ENCODE measurements at places on chromosomes 6 and 20.

DNA sequence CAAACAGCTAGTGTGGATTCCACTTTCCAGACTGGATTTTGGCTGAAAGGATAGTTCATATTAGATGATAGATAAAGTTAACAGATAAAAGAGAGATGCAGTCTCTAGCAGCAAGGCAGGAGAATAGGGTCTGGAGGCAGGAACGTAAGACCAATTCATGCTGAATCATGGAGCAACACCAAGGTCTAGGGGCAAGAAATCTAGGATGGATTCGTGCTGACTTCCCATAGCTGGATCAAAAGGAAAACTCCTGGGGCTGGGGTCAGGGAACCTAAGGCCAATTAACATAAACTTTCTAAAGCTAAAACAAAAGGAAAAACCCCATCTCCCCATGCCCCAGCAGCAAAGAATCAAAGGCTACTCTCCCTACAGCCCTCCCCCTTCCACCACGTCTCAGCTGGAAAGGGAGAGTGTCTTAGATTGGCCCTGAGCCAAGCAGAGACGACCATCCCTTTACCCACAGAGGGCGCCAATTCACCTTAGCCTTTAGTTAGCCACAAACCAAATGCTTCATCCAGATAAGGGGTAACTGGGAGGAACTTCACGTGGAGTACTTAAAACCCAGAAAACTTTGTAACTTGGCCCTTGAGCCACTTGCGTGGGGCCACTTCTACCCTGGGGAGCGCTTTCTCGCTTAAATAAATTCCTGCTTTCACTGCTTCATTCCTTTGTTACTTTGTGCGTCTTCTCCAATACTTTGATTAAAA lies 7.6 kb downstream of the TREM1 start:
- peak; percentile 15 for DNase-seq

DNA sequence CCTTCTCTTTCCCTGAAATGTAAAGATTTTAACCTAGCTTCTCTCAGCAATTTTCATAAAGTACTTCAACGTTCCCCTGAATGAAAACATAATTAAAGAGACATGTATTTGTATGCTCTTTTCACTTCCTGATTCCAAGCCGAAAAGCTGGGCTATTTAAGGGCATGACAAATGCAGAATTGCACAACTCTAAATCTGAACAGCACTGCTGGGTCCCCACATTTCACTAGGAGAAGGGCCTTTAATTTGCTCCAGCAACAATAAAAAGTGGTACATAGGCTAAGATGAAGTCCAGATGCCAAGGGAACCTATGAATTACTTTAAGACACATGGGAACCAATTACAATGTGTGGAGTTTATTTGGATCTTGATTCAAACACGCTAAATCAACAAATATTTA lies 42.0 kb downstream of the IRAK1BP1 start:
- DNase-seq, result no peak

- DNase-seq, result no peak
Observed at GRCh38 chr6:117985916-117986315, 78.9 kb downstream of the SLC35F1 start.

- no peak for DNase-seq
Observed at GRCh38 chr6:155143029-155143577, 120.7 kb upstream of the CLDN20 start.

DNA sequence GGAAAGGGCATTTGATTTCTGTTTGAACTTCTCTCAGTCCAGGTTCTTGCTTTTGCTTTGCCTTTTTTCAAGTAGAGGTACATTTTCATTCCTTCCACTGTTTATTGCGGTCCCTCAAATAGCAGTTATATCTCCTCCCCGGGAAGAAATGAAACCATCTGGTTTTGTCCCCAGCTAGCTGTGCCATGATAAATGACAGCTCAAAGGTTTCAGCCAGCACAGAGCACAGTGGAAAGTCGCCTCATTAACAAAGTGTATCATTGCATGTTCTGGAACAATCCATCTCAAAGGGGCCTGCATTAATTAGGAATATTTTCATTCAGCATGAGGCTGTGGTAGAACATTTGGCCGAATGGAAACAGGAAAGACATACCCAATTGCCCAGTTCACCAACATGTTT lies 146.0 kb downstream of the EDN3 start:
- no peak for DNase-seq

GRCh38 chr20:33650753-33651561 lies 11.2 kb upstream of the C20orf144 start:
- no peak for DNase-seq

DNA sequence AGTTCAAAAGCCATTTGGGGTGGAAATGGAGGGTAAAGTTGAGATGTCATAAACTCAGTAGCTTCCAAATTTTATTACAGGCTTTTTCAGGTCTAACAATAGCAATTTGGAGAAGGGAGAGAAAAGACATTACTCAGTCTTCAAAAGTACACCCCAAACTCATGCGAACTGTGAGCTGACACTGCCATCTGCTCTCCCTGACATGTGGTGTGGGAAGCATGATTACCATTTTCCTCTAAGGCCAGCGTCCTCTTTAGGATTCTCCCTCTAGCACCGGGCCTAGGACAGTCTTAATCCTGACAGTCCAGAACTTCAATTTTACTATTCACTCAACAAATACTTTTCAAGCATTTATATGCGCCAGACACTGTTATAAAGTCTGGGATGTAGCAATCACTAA lies 536.0 kb upstream of the JARID2 start:
- DNase-seq, result no peak

DNA sequence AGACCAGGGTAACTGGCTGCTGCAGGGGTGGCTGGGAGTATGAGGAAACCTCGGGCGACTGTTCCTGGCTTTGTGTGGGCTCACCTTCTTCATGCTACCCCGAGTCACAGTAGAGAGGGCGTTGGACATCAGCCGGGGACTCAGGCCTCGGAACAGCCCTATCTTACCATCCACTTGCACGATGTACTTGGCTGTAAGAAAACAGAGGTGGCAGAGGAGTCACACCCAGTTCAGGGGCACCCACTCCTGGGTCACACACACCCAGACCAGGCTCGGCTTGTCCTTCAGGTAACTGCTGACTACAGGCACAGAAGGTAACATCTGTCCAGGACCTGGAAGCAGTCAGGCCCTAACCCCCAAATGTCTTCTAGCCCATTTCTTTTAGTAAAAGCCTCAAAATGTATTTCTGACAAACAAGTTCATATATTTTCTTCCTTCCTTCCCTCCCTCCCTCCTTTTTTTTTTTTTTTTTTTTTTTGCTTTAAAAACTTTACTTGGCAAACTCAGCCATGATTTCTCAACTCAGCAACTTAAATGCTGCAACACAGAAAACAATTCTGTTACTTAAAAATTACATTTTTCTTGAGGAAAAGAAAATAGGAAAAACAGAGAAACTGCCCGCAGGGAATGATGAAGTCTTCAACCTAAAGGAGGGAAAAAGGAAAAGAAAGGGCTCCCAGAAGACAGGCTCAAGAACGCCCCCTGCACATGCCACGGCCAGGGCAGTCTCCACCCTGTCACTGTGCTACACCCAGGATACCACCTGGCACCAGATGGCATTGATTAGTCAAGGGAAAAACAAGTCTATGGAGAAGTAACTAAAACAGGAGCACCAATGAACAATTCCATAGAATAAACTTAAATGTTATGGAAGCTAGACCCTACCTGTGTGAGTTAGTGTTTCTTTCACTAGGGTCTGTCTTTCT lies 7.3 kb downstream of the MTCH1 start:
- DNase-seq, result no peak

DNA sequence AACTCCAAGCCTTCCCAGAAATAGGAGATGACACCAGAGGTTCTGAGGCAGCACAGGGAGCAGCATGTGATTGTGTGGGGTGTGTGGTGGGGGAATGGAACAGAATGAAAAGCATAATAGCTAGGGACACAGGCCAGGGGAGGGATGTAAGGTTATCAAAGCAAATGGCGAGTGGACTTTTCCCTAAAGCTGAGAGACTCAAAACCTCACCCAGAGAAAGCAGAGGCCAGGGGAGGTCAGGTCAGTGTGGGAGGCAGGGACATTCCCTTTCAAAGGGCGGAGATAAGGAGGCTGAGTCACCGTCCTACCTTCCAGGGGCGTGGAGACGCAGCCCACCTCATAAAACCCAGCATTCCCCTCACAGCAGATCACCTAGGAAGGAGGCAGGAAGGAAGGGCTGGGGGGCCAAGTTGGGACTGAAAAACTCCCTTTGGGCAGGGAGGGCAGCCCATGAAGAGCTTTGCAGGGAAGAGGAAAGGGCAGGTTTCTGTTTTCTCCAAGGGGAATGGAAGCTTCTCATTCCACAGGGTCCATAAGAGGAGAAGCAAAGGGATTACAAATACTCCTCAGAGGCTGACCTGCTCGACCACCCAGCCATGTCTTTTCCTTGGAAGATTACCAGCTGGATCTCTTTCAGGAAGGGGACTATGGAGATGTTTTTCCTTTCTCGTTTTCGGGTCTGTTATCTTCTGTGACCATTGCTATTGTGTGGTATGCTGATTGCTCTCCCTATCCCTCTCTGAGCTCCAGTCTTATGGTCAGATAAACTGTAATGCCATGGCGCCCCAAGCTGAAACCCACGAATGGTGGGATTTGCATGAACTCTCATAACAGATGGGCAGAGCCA lies 9.6 kb upstream of the LY6G5C start:
- DNase-seq, result no peak

GRCh38 chr6:107304421-107305025 lies 154.8 kb downstream of the PDSS2 start:
- no peak for DNase-seq

DNA sequence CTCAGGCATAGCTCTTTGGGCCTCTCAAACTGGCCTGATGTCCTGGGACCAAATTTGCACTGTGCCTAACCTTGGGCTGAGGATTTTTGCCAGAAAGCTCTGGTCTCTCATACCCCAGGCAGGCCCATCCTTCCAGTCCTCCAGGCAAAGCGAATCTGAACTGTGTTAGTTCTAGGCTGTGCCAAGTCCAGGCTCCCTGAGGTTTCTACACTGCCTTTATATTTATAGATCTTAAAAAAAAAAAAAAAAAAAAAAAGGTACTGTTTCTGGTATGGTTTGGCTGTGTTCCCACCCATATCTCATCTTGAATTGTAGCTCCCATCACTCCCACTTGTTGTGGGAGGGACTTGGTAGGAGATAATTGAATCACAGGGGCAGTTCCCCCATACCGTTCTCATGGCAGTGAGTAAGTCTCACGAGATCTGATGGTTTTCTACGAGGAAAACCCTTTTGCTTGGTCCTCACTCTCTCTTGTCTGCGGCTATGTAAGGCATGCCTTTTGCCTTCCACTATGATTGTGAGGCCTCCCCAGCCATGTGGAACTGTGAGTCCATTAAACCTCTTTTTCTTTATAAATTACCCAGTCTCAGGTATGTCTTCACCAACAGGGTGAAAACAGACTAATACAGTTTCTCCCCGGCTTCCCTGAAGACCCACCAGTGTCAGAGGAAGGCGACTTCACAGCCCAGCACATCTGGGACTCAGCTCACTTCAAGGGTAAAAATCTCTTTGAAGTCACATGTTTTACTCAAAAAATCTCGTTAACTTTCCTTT lies 39.0 kb upstream of the TBXT start:
- no peak for DNase-seq

DNA sequence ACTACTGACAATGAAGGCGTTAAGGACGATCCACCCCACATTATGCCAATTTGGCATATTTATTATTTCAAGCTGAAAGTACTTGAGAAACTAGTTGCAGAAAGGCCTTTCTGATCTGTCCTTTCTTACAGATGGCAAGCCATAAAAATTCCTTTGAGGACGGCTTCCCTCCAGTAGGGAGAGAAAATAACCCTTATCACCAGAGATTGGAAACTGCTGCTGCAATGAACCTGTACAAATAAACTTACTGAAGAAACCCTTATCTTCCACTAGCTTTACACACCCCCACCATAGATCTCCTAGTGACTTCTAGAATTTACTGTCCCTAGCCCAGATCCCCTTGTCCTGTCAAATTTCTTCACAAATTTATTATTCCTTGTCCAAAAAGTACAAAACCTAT lies 105.2 kb downstream of the MAP7 start:
- DNase-seq, result no peak

DNA sequence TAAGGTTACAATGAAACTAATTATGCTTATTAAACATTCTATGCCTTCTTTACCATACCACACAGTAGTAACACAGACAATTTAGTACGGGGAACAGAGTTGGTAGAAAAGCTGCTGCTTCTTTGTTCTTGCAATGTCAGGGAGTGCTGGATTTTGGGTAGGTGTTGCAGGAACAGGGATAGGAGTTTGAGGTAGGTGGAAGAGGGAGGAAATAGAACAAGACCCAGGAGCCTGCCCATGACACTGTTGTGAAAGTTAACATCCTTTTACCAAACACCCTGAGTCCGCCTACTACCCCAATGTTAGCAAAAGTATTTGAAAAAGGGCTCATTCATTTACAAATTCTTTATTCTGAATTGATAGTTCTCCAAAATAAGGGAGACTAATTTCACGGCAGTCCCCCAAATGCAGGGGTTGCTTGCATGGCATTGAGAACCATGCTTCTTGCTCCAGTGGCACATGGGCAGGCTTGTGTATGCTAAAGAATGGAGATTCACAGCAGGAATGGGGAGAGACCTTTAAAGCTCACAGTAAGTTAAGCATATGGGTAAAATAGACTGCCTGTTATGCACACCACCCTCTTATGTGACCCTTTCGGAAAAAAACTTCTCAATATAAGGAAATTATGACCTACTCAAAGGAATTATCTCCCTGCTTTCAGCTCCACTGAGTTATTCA lies 181.7 kb downstream of the GRM1 start:
- DNase-seq, result no peak

DNA sequence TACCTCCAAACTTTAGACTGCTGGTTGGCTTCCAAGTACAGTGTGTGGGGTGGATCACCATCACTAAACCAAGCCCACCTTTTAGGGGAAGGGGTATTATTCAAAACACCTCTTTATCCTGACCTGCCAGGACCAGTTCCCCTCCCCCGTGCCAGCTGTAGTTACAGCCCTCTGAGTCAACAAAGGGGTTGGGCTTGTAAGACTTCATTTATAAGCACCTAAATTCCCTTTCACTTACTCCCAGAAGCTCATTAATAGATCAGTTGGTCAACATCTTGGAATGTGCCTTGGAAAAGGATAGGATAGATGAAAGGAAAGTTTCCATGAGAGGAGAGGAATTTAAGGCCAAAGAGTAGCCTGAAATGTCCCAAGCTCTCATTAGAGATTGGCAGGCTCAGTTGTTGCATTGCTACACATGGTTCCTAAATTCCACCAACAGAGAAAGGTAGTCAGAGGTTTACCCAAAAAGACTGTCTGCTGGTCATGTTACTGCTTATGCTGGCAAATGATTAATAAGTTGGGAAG lies 59.2 kb downstream of the TNFAIP3 start:
- no peak for DNase-seq

Data from smooth muscle cell of the brain vasculature (primary cell).